ENCODE measurements at places on chromosomes 5 and 9.

GRCh38 chr5:17228821-17229291 lies 11.4 kb downstream of the BASP1 start:
- peak; percentile 52 for DNase-seq

DNA sequence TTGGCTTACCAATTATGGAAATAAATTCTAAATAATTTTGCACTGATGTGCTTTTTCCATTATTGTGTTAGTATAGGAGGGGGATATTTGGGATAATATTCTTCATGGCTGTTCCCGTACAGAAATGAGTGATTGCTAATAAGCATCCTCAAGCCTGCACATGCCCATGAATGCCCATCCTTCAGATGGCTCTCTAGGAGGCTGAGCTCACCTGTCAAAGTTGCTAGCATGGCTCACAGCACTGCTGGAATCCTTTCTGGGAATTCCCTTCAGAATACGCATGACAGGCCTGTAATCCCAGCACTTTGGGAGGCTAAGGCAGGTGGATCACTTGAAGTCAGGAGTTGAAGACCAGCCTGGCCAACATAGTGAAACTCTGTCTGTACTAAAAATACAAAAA lies 124.1 kb downstream of the NXNL2 start:
- no peak for DNase-seq

DNA sequence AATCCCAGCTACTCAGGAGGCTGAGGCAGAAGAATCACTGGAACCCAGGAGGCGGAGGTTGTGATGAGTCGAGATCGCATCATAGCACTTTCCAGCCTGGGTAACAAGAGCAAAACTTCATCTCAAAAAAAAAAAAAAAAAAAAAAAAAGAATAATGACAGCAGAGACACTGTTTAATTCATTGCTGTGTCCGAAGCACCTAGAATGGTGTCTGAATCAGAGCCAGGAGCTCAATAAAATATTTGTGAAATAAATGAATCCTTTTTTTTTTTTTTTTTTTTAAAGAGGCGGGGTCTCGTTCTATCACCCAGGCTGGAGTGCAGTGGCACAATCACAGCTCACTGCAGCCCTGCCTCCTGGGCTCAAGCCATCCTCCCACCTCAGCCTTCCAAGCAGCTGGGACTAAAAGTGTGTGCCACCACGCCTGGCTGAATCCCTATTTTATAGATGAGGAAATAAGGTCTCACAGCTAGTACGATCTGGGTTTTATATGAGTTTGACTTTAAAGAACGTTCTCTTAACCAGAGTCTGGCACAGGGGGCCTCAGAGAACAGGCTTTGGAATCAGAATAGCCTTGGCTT lies 47.8 kb downstream of the THOC3 start:
- DNase-seq: no peak

GRCh38 chr5:44770780-44771717 lies 37.7 kb upstream of the MRPS30 start:
- no peak for DNase-seq

GRCh38 chr5:175674731-175675346 lies 17.0 kb downstream of the HRH2 start:
- DNase-seq: no peak

DNA sequence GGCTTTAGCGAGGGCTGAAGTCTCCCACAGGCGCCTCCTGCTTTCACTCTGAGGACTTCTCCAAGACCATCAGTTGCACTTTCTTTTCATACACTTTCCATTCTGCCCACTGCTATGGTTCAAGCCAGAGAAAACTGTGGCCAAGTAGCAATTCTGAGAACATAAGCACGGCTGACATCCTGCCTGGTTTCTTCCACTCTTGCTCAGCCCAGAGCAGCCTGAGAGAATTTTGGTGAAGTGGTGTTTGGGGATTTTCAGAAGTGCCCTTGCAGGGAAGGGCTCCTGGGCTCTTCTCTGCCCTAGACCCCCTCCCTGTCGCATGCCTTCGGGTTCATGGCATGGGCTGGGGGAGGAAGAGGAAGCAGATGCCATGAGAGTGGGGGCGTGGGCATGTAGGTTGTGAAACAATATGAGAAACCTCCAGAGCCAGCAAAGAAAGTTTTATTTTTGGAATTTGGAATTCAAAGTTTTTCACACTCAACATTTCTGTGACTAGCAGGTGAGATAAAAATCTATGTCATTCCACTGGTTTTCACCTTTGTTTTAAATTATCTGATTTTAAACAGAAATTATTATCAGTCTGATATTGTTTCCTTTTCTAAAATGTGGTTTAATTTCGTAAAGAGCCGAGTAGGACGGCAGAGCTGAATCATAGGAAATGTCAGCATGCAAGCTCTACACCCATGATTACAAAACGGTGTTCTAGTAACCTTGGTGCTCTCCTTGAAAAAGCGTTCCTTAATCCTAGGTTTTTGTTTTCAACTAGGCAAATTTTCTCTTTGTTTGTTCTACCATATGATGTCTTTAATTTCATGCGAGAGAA lies 27.8 kb upstream of the TNFSF8 start:
- no peak for DNase-seq

DNA sequence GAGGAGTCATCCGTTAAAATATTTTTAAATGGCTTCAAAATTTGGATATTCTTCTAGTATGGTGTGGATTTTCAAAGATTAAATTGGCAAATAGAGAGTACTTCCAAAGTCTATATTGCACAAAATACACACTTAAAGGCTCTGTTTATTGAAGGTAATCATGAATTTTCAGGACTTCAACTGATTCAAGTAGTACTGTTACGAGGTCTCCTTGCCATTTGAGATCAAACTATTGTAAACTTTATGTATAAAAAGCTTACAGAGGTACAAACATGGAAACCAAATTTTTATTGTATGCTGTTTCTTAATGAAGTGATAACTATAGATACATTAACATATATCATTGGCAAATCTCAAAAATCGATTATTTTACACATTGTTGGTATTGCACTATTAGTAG lies 2.5 kb downstream of the ERBIN start:
- no peak for DNase-seq
